ENCODE measurements at places on chromosomes 3 and 15.

- DNase-seq, result no peak
Observed at GRCh38 chr3:14957153-14957552, 9.8 kb downstream of the NR2C2 start.

GRCh38 chr3:18703798-18704197 lies 278.7 kb upstream of the SATB1 start:
- no peak for DNase-seq

DNA sequence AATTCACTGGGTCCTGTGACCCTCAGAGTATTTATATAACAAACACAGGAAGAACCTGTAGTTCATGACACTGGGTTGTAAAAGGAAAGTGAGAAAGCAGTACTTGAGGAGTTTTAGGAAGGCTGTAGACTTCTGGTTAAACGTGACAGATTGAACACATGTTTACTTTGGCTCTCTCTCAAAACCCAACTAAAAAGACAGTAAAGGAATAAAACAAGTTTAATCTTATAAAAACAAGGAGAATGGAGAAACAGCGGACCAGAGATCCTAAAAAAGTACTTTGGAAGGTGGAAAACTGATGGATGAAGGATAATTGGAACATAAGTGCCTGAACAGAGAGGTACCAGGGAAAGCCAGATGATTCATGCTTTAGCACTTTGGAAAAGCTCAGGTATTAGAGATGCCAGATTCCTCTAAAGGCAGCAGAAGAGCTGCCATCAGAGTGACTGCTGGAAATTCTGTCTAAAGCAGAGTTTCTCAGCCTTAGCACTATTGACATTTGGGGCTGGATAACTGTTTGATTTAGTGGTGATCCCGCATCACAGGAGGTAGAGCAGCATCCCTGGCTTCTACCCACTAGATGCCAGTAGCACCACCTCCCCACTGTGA lies 182.9 kb upstream of the RORA start:
- no peak for DNase-seq

DNA sequence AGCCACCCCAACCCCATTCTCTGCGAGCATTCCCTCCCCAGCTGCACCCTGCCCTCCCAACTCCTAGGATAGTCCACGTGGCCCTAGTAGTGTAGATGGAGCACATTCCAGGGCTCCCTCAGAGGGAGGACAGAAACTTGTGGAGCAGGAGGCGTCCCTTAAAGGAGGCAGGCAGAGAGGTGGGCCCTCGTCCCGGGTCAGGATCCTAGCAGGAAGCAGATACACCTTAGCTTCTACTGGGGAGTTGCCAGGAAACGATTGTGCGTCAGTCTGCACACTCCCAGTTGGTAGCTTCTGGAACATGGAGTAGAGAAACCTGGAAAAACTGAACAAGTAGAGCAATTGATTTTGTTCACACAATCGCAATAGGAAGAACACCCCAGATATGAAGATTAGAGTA lies 43.9 kb upstream of the KLHL25 start:
- no peak for DNase-seq

DNA sequence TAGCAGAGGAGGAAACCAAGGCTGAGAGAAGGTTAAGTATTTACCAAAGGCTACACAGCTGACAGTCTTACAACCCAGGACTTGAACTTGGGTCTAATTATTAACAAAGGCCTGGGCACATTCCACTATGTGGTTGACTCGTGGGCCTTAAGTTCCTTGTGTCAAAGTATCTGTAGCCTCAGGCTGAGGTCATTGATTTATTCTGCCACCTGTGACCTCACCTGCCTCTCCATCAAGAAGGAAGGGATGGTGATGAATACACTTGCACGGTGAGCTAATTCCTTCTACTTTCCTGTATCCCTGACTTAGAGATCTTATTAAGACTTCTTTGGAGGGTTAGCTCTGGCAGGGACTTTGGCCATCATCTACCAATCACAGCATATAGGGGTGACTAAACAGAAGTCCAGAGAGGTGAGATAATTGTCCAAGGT lies 19.9 kb upstream of the LRRC58 start:
- DNase-seq, result no peak

DNA sequence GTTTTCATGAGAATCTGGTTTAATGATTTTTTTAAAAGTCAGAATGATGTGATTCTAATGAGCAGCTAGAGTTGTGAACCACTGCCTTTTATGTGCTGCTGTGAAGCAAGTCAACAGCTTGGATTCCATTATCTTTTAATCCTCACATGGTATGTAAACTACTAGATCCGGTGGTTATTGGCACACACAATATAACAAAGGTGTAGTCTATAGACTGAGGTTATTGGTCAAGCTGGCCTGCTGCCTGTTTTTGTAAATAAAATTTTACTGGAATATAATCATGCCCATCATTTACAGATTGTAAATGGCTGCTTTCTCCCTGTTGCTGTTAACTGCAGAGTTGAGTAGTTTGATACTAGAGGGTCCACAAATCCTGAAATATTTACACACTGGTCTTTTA lies 103.1 kb downstream of the OTOL1 start:
- no peak for DNase-seq

DNA sequence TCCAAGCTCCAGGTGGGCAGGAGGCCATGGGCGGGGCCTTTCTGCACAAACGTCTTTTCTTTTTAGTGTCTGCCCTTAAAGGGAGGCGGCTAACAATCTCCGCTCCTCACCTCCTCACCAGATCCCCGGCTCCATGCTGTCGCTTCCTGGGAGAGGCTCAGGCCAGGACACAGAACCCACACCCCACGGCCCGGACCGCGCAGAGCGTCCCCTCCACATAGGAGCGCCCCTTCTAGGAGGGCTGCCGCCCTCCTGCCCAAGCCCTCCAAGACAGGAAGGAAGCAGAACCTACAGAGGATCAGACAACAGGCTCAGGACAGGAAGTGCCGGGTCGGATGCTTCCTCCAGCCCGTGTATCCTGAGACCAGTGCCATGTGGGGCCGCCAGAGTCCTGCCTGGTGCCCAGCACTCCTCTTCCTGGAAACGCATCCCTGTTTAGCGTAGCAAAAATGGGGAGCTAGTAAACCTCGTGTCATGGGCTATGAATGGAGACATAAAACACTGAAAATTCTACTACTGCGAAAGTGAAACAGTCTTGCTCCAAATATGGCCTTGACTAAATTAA lies 83.2 kb upstream of the ATP10A start:
- no peak for DNase-seq

- DNase-seq, result peak; percentile 46
Observed at GRCh38 chr3:196120291-196120951, 38.5 kb upstream of the TFRC start.

- no peak for DNase-seq
Observed at GRCh38 chr3:142450881-142451280, 3.0 kb upstream of the XRN1 start.

- DNase-seq, result no peak
Observed at GRCh38 chr3:186070133-186070532, 38.8 kb downstream of the ETV5 start.

DNA sequence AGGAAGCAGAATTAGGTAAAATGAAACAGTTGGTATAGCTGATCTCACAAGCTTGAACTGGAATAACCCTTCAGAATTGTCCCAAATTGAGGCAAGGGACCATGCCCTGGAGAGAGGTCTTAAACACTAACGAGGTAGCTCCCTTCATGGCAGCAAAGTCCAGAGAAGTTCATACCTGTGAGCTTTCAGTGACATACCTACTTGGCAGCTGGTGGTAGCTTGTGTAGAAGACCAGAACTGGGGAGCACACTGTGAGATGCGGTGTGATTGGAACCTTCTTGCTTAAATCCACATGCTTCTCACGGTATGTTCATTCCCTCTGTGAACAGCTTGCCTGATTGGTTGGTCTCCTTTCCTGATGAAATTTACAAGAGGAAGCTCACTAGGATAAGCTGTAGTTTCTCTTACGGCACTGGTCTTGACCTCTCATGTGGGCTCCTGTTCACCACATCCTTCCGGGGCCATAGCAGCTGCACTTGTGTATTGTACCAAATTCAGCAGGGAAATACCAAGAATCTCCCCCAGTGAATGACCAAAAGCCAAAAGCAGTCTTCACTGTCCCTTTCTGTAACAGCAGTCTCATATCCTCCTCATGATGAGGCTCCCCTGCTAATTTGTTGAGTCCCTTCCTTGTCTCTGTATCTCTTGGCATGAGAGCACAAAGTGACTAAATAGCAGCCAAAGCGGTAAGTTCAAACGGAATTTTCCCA lies 483.7 kb upstream of the FRG2C start:
- no peak for DNase-seq

- no peak for DNase-seq
Observed at GRCh38 chr3:6779140-6779539, 81.8 kb upstream of the GRM7 start.

- DNase-seq, result no peak
Observed at GRCh38 chr3:157508461-157508860, 5.2 kb upstream of the VEPH1 start.

DNA sequence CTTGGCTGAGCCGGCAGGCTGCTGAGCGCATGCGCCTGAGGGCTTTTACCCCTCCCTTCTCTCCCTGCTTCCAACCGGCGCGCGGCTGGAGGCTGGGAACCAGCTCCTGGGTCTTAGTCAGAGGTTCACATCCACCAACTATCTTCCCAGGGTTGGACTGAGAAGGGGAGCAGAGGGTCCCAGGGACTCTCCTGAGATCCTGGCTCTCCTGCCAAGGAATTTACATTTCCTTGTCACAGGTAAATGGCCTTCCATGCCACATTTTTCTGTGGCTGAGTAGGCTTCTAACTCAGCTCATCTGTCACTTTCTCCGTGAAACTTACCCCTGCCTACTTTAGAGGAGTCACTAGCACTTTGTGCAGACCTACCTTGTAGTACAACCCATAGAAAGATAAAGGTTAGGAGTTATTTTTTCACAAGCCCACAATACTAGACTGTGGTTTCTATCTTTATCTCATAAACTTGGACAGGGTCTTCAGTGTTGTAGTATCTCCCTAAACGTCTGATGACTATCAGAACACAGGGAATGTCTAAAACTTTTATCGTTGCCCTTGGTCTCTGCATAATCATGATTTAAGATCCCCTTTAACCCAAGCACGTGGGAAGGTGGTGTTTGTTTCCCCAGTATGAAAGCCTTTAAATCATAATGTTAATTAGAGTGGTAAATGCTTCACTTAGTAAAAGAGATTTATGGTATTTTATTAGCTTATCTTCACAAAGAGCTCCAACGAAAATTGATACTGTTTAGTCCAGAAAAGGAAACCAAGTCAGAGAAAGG lies 638 bp upstream of the TBC1D5 start:
- DNase-seq, result no peak

DNA sequence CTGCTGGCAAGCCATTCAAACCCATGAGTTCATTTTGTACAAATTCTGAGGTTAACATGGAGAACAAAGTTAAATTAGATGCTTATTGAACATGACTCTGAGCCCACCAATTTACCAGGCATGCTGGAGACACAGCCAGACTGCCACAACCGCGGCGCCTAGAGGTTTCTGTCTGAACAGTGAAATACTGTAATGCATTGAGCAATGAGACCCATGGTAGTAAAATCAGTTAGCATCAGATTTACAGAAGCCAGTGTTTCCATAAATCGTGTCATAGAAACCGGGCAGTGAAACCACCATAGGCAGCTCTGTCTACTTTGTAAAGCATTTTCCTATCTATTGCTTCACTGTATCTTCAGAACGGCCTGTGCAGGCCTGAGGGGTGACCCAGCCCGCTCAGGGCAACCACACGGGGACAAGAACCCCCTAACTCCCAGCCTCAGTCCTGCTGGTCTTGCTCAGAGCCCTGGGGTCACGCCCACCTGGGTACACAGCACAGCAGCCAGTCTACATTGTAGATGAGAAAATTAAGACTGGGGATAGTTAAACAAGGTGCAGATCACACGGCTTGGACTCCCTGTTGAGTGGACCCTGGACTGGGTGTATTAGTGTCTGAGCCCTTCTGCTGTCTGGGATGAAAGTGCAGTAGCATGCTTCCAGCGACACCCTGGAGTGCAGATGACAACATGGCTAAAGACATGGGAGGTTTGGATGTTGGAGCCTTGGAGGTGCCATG lies 44.2 kb downstream of the MGLL start:
- peak; percentile 44 for DNase-seq

DNA sequence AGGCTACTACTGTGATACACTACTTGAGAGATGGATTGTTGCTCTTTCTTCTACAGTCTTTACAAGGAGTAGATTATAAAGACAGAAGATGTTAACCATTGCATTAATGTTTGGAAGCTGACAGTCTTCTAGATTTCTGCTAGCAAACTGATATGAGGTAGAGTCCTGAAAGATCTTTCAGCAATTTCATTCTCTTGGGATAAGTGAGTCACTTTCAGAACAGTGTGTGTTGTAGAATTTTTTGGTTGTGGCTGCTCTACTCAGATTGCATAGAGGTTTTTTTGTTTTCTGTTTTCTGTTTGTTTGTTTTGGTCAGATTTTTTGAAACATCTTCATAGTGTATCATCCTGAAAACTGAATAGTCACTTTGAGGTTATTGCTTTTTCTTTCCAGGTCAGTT lies 17.1 kb downstream of the TNFSF10 start:
- DNase-seq, result no peak

- DNase-seq, result no peak
Observed at GRCh38 chr3:519026-519425, 322.5 kb downstream of the CHL1 start.

DNA sequence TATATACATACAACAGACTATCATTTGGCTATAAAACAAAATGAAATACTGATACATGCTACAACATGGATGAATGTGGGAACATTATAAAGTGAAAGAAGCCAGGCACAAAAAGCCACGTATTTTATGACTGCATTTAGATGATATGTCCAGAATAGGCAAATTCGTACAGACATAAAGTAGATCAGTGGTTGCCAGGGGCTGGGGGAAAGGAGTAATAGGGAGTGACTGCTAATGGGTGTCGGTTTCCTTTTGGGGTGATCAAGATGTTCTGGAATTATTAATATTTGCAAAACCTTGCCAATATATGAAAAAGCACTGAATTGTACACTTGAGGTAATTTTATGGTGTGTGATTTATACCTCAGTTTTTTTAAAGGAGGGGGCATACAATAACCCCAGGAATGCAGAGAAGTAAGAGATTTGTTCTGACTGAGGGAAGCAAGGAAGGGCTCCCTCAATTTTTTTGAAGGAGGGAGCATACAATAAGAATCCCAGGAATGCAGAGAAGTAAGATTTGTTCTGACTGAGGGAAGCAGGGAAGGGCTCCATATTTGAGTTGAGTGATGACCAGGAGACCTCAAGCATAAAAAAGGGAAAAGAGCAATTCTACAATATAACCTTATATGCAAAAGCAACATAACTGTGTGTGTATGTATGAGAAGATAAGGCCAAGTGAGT lies 6.2 kb downstream of the PSMD6 start:
- DNase-seq, result no peak

GRCh38 chr15:25933456-25934158 lies 70.5 kb upstream of the ATP10A start:
- peak; percentile 44 for DNase-seq

DNA sequence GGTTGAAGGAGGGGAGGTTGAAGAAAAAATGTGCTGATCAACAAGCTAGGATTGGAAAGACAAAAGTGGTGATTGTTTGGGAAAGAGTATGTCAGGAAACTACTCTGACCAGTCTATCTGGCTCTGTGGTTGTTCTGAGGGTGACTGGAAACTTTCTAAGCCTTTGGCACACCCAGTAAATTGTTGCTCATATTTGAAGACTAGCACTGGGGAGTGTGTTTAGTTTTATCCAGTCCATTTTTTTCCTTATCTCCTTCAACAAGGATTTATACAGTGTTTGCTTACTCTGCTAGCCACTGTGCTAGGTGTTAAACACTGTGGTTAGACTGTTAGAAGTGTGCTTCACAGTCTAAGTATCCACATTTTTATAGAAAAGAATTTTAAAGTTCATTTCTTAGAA lies 28.8 kb downstream of the PPM1L start:
- no peak for DNase-seq

GRCh38 chr3:187012609-187013051 lies 82.3 kb downstream of the ST6GAL1 start:
- DNase-seq, result peak; percentile 57

- DNase-seq, result no peak
Observed at GRCh38 chr15:65919353-65919752, 50.1 kb downstream of the RAB11A start.

- DNase-seq, result peak; percentile 90
Observed at GRCh38 chr3:27521179-27521871, 37.1 kb upstream of the SLC4A7 start.

Data from CD14-positive monocyte (primary cell).